ENCODE measurements at places on chromosomes 3 and 15.

DNA sequence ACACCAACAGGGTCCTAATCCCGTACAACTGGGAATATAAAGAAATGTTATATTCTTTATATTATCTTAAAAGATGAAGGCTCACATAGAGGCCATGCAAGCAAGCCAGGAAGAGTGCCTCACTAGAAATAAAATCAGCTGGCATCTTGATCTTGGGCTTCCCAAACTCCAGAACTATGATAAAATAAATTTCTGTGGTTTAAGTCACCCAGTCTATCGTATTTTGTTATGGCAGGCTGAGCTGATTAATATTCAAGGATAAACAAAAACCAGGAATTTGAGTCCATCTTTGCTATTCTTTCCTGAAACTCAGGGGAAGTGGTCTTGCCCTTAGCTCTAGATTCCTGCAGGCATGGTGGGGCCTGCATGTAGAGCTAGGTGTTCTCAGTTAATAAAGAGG is 42.7 kb downstream of the ATOSA start:
- no peak for DNase-seq

DNA sequence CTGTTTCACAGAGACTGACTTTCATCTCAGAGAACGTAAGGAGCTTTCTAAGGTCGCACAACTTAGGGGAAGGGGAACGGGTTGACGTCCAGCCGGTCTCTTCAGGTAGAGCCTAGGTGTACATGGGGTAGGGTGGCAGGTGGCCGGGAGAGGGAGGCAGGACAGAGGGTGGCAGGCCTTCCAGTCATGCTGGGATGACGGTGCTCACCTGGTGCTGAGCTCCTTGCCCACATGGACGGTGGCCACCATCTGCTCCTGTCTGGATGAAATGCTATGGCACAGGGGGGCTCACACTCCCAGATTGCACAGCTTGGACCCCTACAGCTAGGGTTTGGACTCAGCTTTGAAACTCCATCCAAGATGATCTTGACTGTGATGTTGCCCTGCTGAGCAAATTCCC is 144.5 kb downstream of the ATP10A start:
- no peak for DNase-seq

- no peak for DNase-seq
Observed at GRCh38 chr3:192082730-192083660, 622.0 kb downstream of the PYDC2 start.

DNA sequence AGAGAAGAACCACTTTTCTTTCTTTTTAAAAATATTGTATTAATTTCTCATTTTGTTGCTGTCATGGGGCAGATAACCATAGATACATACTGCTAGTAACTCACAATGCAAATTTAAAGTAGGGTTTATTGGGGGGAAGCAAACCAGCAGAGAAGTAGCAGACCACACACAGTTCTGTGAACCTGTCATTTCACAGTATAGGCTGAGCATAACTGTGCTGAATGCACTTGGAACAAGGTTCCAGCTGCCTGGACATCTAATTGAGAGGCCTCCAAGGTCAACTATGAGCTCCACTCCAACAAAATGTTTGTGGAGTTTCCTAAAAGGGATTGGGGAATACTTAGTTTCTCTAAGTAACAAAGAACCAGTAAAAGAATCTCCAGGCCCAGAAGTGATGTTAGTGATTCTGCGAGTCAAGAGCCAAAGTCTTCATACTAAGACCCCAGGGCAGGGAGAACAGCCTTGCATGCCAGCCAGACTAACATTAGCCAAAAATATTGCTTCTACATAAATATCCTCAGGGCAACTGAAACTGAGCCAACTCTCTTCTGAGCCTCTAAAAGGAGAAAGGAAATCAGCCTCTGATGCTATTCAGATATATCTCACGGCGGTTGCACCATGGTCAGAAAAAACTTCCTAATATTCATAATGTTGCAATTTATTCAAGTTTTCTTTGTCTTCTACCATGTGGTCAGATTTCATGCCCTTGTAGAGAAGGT is 856.4 kb upstream of the ALCAM start:
- DNase-seq, result no peak

GRCh38 chr15:78977091-78977571 is 32.3 kb upstream of the CTSH start:
- DNase-seq, result no peak

DNA sequence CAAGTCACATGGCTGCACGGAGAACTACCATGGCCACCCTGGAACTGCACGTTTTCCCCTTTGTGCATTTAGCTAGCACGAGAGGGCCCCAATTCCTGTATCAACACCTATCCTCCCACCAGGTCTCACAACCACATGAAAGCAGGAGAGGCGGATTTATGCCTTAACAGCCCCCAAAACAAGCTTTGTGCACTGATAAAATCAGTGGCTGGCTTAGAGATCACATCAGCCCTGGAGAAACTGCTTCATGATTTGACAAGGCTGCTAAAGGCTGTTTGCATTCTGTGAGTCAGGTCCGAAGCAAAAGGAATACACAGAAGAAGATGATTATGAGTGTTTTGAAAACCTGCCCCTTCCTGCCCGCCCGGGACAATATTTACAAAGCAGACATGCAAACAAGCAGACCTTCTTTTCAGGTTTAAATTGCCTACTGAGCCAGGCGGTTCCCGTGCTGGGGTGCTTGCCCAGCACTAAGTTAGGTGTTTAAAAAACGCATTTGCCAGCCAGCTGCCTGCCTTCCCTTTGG is 25.9 kb downstream of the CEMIP start:
- no peak for DNase-seq

DNA sequence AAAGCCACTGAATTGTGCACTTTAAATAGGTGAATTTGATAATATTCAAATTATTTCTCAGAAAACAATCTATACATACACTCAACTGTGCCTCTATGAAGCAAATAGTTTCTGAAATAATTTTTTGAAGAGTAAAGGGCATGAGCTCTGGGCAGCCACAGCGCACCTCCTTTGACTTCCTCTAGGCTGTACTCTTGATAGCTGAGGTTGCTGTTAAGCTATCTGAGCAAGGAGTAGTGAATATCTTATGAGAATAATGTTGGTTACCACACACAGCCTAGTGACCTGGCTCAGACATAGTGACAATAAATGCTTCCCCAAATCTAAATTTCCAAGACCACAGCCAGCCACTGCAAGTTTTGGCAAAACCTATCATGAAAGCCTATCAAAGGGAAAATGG is 11.6 kb upstream of the SEC61A1 start:
- no peak for DNase-seq

- no peak for DNase-seq
Observed at GRCh38 chr15:90337256-90337655, 14.8 kb upstream of the ZNF774 start.

DNA sequence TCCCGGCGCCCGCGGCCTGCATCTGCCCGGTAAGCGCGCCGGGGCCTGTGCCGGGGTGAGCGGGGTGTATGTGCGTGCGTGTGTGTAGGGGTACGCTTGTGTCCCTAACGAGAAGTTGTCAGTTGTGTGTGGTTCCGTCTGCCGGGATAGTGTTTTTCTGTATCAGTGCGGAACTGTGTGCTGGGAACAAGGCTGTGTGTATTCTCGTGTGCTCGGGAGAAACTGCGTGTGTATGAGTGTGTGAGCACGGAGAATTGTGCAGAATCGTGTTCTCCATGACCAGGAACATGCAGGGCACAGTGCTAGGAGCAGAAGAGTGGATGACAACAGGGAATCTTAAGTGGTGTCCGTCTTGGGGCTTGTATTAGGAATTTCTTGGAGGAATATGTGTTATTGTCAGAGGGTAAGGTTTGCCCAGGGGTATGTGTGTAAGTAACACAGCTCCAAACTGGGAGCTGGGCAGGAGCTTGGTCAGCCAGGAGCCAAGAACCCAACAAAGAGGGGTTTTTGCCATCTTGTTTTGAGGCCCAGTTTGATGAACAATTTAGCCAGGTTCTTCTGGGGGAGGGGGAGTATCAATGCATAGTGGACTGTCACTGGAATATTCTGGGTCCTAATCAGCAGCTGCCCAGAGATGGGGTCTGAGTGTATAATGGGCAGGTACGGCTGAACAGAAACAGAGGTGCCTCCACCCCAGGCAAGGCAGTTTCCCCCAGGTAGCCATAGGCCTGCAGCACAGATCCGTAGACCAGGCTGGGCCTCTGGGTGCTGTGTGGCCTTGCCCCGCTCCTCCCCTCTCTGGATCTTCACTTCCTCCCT is 2.1 kb downstream of the ISL2 start:
- no peak for DNase-seq

DNA sequence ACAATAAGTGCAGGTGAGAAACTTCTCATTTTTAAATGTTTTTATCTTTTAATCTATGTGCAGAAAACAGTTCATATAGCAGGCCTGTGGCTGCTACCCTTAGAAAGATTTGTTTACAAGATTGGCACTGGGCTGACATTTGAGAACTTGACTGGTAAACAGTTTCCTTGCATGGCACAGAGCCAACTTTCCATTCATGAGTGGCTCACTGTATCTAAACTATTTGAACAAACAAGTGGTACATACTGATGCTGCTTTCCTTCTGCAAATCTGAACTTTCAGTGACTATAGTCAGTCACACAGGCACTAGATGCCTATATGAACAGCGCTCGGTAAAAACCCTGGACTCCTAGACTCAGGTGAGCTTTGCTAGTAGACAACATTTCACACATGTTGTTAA is 6.3 kb upstream of the GTPBP8 start:
- DNase-seq, result no peak

- DNase-seq, result no peak
Observed at GRCh38 chr15:76282465-76282864, 28.8 kb downstream of the ETFA start.

DNA sequence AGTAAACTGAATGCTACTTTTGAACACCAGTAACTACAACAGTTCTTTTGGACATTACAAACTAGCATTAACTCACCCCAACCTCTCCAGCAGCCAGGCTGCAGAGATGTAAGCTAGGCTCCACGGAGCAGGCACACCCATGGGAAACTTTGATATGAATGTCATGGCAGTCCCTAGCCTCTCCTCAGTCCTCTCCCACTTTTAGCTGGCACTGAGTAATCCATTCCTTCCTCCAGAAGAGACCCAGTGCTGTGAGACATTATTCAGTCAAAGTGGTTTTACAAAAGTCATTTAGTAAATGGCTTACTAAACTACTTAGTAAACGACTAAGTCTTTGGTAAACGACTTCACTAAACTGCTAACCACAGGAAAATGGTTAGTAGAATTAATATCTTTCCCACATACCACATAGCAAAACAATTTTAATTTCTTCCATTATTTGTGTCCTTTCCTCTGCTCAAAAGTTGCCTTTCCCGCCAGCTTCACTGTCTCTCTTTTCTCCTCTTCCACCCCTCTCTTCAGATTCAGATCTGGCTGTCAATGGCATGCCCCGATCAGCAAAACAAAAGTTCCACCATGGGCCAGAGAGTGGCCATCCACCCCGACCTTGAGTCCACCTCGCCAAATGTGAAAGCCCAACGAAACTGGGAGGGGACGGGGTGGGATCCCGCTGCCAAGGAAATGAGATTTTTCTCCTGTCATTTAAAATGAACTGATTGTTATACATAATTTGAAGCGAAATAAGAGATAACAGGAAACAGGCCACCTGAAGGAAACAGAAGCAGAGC is 67.5 kb upstream of the TJP1 start:
- DNase-seq, result no peak

DNA sequence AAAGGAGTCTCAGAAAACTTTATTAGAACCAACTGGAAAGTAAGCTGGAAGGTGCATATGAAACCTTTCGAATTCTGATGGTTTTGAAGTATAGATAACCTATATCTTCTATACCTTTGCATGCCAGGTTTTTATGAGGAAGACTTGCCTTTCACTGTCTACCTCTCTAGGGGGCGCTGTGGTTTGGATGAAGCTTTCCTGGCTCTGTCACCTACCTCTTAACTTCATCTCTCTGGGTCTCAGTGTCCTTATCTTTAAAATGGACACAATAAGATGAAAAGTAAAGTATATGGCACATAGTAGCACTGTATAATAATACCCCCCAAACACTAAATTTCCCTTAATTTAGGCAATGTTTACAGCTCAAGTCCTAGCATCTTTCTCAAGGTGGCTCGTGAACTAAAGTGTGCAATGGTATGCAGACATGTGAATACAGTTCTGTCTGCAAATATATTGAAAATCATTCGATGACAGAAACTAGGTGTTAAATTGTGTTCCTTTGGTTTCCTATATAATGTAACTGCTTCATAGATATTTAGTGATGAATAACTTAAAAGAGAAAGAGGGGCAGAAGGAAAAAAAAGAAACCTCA is 314.3 kb downstream of the CHST2 start:
- no peak for DNase-seq

GRCh38 chr3:37985637-37986320 is 4.8 kb upstream of the VILL start:
- no peak for DNase-seq

DNA sequence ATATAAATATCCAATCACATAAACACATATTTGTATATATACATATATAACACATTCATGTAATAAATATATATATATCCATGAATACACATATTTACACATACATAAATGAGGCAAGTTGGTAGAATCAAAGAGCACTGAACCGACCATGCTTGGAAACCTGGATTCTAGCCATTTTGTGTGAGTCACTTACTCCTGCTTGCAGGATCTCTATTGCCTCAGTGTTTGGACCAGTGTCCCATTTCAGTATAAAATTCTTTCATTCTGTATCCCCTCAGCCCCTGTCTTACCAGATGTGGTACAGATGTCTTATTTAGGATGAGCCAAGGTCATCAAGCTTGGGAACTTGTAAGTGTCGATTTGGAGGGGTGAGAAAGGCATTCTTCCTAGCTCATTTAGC is 391.4 kb upstream of the FRG2C start:
- no peak for DNase-seq

- DNase-seq, result no peak
Observed at GRCh38 chr15:86973284-86973844, 893.7 kb downstream of the AGBL1 start.

DNA sequence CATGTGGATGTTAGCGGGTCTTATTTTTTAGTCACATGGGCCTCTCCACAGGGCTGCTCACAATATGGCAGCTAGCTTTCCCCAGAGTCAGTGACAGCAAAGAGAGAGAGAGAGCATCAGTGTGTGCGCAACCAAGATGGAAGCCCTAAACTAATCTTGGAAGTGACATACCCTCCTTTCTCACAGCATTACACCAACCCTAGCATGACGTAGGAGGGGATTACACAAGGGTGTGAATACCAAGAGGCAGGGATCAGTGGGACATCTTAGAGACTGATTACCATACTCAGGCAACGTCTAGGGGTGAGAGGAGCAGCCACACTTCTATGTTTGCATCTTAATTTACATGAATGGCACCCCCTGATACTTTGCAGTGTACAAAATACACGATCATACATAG is 3.5 kb upstream of the UBE2E2 start:
- DNase-seq, result no peak

- DNase-seq, result no peak
Observed at GRCh38 chr3:187025656-187026316, 95.5 kb downstream of the ST6GAL1 start.

- no peak for DNase-seq
Observed at GRCh38 chr3:39762537-39763070, 46.8 kb upstream of the MYRIP start.

GRCh38 chr3:113968986-113969385 is 21.2 kb downstream of the ZDHHC23 start:
- no peak for DNase-seq
